ENCODE measurements at places on chromosomes 5 and 9. TPM values are rescaled to one million over a fixed set of nuclear protein-coding genes. Genes with fewer than 3 reads are reported as not detected.

GRCh38 chr5:90308787-90309585 lies 100.6 kb downstream of the CETN3 start:
- DNase-seq: no peak
- no peaks in the 10 kb centered on the region for H3K36me3 ChIP-seq
- no peak overlapping the region for H3K4me3 ChIP-seq
- H3K27ac ChIP-seq: no peak overlapping the region
- no peaks in the 10 kb centered on the region for H3K4me1 ChIP-seq

GRCh38 chr9:126318858-126319257 lies 7.8 kb upstream of the MVB12B start:
- no peaks in the 10 kb centered on the region for H3K36me3 ChIP-seq
- H3K4me1 ChIP-seq: no peaks in the 10 kb centered on the region
- H3K4me3 ChIP-seq: no peak overlapping the region

DNA sequence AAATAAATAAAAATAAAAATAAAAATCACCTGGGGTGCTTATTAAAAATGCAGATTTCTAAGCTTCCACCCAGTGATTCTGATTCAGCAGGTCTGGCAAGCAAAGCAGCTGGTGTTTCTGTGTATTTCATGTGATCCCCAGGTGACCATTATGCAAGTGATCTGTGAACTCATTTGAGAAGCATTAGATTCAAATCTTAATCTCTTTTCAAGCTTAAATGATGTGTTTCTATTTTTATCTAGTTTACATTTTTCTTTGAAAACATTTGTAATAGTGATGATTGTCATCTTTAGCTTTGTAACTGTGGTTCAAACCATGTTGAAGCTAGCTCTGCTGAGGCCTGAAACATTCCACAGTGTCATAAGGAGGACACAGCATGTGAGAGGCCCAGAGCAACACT lies 804.8 kb upstream of the ZNF608 start:
- H3K27ac ChIP-seq: no peak overlapping the region
- H3K4me1 ChIP-seq: peaks cover 6% of the 10 kb centered on the region
- H3K36me3 ChIP-seq: no peaks in the 10 kb centered on the region
- no peaks in the 10 kb centered on the region for H3K27me3 ChIP-seq
- no peak overlapping the region for H3K4me3 ChIP-seq
- no peak for DNase-seq

- H3K27me3 ChIP-seq: no peaks in the 10 kb centered on the region
- no peak overlapping the region for H3K4me3 ChIP-seq
- no peaks in the 10 kb centered on the region for H3K36me3 ChIP-seq
- no peak overlapping the region for H3K27ac ChIP-seq
Observed at GRCh38 chr5:168404365-168404764, 81.9 kb upstream of the RARS1 start.

DNA sequence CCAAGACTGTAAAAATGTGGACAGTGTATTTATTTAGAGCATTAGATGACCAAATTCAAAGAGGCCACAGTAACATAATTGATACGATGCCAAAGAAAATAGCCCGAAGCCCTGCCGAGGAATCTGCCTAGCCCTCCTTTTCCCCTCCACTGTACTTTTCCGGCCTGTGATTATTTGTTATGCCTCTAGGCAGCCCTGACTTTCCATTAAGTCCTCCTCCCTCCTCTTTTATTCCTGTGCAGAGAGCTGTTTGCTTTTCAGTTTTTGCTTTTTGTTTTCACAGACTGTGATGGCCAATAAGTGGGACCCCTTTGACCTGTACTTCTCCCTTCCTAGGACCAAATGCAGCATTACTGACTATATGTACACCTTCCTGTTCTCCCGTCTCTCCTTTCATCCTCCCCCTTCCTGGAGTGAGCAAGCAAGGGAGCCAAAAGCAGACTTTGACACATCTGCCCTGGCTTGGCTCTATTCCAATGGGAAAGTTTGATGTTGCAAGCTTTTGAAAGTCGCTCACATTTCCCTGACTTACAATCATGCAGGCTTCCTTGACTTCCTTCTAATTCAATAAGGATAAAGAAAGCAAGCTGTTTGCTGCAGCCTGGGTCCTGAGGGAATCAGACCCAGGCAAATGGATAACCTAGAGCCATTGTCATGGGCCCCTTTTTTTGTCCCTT lies 76.1 kb downstream of the NREP start:
- H3K27me3 ChIP-seq: no peaks in the 10 kb centered on the region
- H3K27ac ChIP-seq: peak overlapping the region; percentile 35
- no peak overlapping the region for H3K4me3 ChIP-seq
- peak; percentile 88 for DNase-seq
- no peaks in the 10 kb centered on the region for H3K36me3 ChIP-seq

DNA sequence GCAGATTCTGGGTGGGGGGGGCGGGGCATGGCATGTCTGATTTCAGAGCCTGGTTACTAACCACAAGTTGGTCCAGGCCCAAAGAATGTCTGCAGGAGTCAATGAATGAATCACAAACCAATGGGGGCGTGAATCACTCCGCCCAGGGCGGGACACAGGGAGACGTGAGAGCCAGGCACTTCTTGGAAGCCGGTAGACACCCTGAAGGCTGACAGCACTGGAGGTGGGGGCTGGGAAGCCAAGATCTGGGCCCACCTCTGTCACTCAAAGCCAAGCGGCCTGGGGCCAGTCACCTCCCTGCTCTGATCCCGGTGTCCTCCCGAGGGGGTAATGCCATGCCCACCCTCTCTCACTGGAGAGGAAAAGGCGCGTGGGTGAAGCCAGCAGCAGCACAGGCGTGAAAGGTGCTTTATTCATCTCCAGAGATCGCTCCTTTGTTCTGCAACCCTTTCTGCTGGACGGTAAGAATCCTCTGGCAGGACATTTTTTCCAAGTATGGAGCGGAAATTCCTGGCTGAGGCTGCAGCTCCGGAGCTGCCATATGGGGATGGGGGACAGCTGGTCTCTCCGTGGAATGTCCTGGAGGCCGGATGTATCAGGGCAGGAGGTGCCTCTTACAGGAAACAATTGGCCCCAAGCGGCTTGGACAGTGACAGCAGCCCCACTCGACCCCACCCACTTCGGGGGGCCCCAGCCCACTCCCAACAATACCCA lies 85.0 kb downstream of the STK10 start:
- DNase-seq: peak; percentile 89
- H3K27ac ChIP-seq: peak overlapping the region; percentile 74
- H3K27me3 ChIP-seq: no peaks in the 10 kb centered on the region

GRCh38 chr5:172795318-172795977 lies 24.5 kb upstream of the DUSP1 start:
- H3K4me1 ChIP-seq: peaks cover 17% of the 10 kb centered on the region
- no peak overlapping the region for H3K4me3 ChIP-seq
- no peaks in the 10 kb centered on the region for H3K27me3 ChIP-seq
- no peaks in the 10 kb centered on the region for H3K36me3 ChIP-seq
- H3K27ac ChIP-seq: peak overlapping the region; percentile 77
- DNase-seq: peak; percentile 98

- H3K27me3 ChIP-seq: no peaks in the 10 kb centered on the region
- DNase-seq: no peak
- H3K4me1 ChIP-seq: peaks cover 11% of the 10 kb centered on the region
- no peak overlapping the region for H3K27ac ChIP-seq
- no peak overlapping the region for H3K4me3 ChIP-seq
Observed at GRCh38 chr9:35649431-35650340, 1.0 kb downstream of the SIT1 start.

DNA sequence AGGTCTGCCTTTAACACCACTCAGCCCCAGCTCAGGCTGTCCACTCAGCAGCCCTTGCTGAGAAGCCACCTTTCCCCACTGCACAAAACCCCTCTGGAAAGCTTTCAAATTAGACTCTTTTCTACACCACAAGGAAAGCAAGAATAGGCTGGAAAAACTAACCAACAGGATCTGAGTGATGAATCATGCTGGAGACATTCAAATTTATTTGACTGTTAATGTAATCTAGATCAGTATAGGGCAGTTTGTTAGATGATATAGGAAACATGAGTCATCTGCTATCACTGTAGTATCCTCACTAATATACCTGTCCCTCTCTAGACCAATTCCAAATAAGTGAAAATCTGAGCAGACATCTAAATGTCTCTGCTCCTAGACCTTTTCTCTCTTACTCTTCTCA lies 127.8 kb upstream of the PAM start:
- H3K36me3 ChIP-seq: no peaks in the 10 kb centered on the region
- no peak for DNase-seq
- H3K4me3 ChIP-seq: no peak overlapping the region
- peaks cover 39% of the 10 kb centered on the region for H3K4me1 ChIP-seq
- H3K27me3 ChIP-seq: no peaks in the 10 kb centered on the region

Gene GPR151
- not detected for total RNA-seq

Gene IFNA21
- total RNA-seq: not detected

Gene SLIT3
- 30.8 TPM for total RNA-seq

Gene TSLP
- total RNA-seq: 0.36 TPM

Gene DOCK8
- total RNA-seq: 4.2 TPM

Data from sigmoid colon (tissue), 7 donors.